ENCODE measurements at places on chromosomes 12 and 14.

DNA sequence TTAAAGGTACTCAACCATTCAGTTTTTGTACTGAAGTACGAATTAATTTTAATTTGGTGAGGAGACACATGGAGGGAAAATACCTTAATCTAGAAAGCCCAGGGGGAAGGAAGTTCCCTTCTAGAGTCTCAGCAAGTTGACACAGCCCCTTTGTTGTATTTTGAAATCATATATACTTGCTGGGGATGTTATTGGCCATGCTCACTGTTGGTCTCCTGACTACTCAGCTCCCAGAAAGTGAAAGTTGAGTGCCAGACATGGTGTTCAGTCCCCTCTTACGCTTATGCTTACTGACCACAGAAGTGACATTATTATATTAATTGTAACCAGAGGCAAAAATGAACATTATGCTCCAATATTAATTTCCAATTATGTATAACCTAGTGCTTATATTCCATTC lies 28.1 kb downstream of the ARF6 start:
- DNase-seq: no peak

DNA sequence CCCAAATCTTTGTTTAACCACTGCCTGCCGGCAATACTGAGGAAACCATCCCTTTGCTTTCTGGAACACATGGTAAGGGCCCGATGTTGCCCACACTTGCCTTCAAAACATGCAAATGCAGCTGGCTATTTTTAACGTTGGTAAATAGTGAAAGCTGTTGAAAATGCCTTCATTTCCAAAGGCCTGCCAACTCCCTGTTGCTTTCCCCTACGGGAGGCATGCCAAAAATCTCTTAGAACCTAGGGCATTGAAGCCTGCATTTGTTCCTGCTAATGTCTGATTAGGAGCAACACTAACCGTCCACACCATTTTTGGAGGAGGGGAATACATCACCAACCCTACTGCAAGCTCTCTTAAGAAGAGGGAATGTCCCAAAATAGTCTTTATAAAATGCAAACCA lies 152.6 kb upstream of the NOS1 start:
- no peak for DNase-seq

DNA sequence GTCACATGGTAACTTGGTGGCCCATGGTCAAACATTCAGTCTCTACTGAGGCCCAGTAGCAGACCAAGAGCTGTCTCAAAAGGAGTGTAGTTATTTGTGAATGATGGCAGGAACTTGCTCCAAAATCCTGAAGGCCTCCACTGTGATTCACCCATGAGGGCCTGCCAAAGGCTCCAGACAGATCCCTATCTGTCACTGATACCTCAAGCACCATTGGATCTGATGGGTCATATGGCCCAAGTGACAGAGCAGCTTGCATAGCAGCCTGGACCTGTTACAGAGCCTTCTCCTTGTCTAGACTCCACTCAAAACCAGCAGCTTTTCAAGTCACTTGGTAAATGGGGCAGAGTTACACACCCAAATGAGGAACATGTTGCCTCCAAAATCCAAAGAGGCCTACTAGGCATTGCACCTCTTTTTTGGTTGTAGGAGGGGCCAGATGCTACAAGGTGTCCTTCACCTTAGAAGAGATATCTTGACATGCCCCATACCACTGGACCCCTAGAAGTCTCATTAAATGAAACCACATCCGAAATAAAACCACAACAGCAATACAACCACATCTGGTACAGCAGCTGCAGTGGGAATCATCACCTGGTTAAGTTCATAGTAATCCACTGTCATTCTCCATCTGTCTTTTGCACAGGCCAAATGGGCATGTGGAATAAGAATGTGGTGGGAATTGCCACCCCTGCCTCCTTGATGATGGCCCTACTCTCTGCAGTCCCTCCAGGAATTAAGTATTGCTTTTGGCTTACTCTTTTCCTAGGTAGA lies 150.4 kb upstream of the MAX start:
- DNase-seq: no peak

DNA sequence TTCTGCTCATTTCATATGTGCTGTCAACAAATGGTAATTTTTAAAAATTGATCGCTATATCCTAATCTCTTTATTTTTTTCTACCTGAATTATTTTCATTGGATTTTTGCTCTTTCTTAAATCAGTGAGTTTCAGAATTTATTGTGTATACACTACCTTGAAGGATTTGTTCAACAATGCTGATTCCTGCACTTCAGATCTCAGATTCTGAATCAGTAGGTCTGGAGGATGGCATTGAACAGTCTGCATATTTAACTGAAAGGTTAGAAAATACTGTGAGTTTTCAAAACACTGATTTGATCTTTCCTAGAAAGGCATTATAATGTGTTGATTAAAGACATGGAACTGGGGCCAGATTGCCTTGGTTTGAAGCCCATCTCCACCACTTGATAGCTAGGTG lies 1.6 kb downstream of the G2E3 start:
- DNase-seq: no peak

DNA sequence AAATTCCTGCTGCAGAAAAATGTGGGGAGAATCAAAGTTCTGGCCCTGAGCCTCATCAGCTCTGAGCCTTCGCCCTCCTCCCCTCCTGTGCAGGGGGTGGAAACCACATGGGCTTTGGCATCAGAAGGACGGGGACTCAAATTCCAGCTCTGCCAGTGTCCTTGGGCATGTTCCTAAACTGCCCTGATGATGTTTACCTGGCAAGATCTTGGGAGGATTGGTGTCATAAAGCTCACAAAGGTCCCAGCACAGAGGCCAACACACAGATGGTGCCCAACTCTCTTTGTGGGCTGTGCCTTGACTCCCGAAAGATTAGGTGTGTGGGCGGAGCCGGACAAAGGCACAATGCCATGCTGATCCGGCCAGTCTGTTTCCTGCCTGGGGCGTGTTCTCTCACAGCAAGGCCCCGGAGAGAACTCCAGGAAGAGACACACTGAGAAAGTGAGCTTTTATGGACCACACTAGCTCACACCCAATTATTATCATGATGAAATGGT lies 20.5 kb upstream of the CLMN start:
- no peak for DNase-seq

DNA sequence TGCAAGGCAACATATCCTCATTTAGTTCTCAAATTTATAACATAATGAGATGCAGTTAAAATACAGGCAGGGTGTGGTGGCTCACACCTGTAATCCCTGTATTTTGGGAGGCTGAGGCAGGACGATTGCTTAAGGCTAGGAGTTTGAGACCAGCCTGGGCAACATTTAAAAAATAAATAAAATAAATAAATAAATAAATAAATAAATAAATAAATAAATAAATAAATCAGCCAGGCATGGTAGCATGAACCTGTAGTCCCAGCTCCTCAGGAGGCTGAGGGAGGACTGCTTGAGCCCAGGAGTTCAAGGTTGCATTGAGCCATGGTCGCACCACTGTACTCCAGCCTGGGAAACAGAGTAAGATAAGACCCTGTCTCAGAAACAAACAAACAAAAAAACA lies 39.4 kb downstream of the TCHP start:
- DNase-seq: no peak

DNA sequence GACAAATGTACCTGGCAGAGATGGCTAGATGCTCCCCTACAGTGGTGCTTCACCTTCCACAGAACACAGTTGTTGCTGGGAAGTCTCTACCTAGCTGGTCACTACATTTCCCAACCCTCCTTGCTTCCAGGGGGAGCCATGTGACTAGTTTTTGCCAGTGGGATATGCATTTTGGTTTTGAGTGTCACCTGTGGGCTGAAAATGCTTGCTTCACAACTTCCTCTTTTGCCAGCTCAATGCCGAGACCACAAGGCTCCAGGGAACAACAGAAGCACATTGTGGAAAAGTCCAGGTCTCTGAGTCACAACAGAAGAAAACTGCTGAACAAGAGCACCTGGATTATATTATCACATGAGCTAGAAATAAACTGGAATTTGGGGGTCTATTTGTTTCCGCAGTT lies 48.5 kb upstream of the ARHGAP5 start:
- no peak for DNase-seq

DNA sequence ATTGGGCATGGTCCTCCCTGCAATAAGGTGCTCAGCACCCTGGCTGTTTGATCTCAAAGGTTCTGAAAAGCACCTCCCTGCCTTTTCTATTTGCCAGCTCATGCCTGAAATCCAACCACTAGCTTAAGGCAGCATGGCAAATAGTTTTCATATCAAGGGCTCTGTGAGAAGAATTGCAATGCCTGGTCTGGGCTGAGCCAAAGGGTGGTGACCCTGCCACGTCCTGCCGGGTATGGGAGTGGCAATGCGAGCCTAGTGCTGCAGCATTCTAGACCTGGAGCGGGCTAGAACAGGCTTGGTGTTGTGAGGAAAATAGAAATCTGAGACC lies 2.3 kb upstream of the SCNN1A start:
- DNase-seq: no peak

GRCh38 chr12:30286345-30286926 lies 409.2 kb downstream of the IPO8 start:
- DNase-seq: no peak

- DNase-seq: no peak
These were observed 24.1 kb downstream of the OR6S1 start for GRCh38 chr14:20617138-20618003.

GRCh38 chr12:49260166-49260565 lies 4.7 kb upstream of the TUBA1C start:
- DNase-seq: no peak

GRCh38 chr12:29486972-29487371 lies 10.5 kb downstream of the OVCH1 start:
- DNase-seq: no peak

DNA sequence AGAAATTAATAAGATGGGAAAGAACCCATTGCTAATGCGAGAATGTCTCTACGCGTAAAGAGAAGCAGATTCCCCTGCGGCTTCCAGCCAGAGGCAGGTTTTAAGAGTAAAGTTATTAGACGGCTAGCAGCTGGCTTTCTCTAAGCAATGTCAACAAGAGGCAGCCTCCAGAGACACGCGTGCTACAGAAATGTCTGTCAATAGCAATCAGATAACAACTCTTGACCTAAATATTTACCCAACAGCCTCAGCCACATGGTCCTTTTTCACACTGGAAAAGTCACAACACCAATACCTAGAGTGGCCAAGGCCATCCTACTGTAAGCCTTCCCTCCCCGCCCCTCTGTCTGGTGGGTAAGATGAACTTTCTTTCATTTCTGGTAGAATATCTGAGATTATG lies 146.0 kb upstream of the SFSWAP start:
- DNase-seq: no peak

DNA sequence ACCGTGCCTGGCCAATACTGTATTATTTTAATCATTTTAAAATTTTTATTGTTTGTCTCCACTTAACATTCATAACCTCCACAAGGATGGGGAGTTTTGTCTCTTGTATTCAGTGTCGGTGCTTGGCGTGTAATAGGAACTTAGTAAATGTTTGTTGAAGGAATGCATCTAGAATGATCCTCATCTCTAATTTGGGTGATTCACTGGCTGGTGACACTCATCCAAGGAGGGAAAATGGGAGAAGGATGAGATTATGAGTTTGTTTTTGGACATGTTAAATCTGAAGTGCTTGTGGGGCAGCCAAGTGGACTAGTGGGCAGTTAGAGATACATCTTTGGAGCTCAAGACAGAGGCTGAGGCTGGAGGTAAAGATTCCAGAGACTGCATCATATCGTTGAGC lies 5.1 kb downstream of the KLC1 start:
- no peak for DNase-seq

DNA sequence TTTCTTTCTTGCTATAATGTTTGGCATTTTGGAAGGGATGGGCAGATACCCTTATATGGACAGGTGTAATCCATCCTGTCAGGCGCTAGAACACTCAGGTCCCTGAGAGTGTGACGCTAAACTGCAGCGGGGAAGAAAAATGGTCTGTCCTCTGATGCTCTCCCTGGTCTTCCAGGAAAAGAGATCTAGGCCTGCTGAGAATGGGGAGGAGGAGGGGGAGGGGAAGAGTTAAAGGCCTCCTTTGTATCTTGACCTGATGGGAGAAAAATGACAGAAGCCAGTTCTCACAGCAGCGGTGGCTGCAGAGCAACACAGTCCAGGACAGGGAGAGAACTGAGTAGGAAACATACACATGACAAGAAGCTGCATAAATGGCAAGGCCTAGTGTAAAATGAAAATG lies 61.1 kb downstream of the RPS6KA5 start:
- DNase-seq: no peak

- no peak for DNase-seq
These were observed 850.2 kb upstream of the TMEM132C start for GRCh38 chr12:127416796-127417195.

- no peak for DNase-seq
These were observed 161.1 kb upstream of the NOS1 start for GRCh38 chr12:117522559-117522958.

GRCh38 chr14:64244279-64244678 lies 49.9 kb downstream of the ESR2 start:
- no peak for DNase-seq

GRCh38 chr12:61311413-61311812 lies 948.8 kb upstream of the USP15 start:
- no peak for DNase-seq

- no peak for DNase-seq
These were observed 35.6 kb downstream of the LEMD3 start for GRCh38 chr12:65204886-65205525.

DNA sequence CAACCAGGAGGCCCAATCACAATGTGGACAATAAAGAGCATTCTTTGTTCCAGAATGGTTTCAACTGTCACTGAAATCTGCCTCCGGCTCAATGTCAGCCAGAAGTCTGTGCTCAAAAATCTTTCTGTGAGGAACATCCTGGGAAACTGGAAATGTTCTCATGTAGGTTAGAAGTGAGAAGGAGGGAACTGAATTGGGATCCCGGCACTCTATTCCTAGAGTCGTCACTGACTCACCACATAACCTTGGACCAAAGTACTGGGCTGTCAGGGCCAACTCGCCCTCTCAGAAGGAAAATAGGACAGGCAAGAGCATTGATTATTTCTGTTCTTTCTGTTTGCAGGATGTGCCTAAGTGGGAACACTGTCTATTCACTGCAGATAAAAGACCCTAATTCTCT lies 57.6 kb downstream of the PRKAB1 start:
- DNase-seq: no peak

- DNase-seq: no peak
These were observed 170.9 kb upstream of the PARP11 start for GRCh38 chr12:4044101-4044500.

DNA sequence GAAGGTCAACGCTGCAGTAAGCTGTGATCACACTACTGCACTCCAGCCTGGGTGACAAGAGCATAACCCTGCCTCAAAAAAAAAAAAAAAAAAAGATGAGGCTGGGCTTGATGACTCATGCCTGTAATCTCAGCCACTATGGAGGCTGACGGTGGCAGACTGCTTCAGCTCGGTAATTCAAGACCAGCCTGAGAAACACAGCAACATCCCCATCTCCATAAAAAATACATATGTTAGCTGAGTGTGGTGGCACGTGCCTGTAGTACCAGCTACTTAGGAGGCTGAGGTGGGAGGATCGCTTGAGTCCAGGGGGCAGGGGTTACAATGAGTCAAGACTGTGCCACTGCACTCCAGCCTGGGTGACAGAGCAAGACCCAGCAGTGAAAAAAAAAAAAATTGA lies 50.4 kb downstream of the GXYLT1 start:
- DNase-seq: no peak

GRCh38 chr14:69349091-69349777 lies 48.9 kb downstream of the ERH start:
- DNase-seq: no peak

GRCh38 chr12:47366579-47366978 lies 286.8 kb upstream of the AMIGO2 start:
- no peak for DNase-seq

GRCh38 chr14:88477513-88478250 lies 77.1 kb downstream of the PTPN21 start:
- no peak for DNase-seq

GRCh38 chr12:14768823-14769405 lies 34.4 kb downstream of the WBP11 start:
- peak; percentile 50 for DNase-seq
